Activated T-cell treated with anti-CD3 and anti-CD28 coated beads, Interleukin-2, amount 50 U/mL, for 72 hours (primary cell): ENCODE measurements at places on chromosomes 12 and 14. TPM values are rescaled to one million over a fixed set of nuclear protein-coding genes. Genes with fewer than 3 reads are reported as not detected.

GRCh38 chr12:28750946-28751685 lies 398.0 kb upstream of the FAR2 start:
- DNase-seq = no peak

PLEKHH1 gene
- total RNA-seq = 1.2 TPM

DNA sequence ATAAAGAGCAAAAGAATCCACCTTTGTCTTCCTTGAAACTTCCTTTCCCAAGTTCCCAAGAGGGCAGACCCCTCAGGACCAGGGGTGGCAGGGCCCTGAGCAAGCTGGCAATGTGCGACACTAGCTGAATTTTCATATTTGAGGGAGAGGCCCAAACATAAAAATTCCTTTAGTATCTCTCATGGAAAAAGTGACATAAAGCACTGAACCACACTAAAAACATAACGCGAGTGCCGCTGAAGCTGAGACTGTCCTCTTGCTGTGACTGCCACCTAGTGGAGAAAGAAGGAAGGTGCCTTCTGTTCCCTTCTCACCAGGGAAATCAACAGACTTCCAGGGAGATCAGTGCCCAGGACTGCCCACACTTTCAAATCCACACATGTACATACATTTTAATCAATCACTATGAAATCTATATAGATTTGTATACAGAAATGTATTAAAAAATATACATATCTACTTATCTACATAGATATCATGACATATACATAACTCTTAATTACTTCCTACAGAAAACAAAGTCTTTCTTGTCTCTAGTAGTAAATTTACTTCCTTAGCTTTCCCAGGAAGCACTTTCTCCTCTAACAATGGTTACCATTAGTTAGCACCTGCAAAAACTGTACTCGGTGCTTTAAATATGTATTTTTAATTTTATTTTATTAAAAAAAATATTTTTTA lies 53.8 kb downstream of the SSH1 start:
- peak; percentile 69 for DNase-seq

FSCB gene
- not detected for total RNA-seq

DIO3 gene
- total RNA-seq = not detected

DNA sequence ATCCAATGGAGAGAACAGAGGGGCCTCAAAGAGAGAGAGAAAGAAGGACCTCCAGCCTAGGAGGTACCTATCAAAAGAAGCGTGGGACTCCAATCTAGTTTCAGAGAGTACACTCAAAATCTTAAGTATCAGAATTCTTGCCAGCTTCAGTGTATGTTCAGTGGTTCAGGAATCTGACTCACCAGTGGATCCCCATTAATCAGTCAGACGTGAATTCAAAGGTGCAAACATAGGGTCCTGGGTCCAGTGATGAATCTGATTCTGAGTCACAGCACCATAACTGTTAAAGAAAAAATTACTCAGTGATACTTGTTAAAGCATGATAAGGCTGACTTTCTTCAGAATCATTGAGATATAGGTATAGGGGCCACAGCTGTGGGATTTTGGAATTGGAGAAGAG lies 33.2 kb downstream of the ETNK1 start:
- peak; percentile 47 for DNase-seq

DNA sequence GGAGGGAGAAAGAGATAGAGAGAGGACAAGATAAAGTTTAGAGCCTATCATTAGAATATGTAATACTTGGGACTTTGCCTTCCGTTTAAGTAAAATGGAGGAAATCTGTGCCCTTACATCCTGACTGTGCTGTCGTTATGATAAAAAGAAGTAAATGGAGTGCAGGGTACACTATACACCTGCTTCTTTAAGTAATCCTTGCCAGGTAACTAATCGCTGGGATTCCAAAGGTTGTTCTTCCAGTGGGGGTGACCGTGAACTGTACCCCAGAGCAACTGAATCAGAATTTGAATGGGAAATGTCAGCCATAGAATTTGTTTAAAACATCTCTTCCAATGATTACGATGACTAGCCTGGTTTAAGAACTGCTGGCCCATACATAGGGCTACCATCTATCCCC lies 126.1 kb upstream of the EEA1 start:
- no peak for DNase-seq

GRCh38 chr12:116651089-116651488 lies 86.8 kb downstream of the SPRING1 start:
- no peak for DNase-seq

- DNase-seq = no peak
These were observed 41.1 kb downstream of the ERG28 start for GRCh38 chr14:75619548-75619947.

- DNase-seq = no peak
These were observed 259.0 kb upstream of the G2E3 start for GRCh38 chr14:30299915-30300314.

GRCh38 chr12:26554332-26554731 lies 278.7 kb downstream of the ITPR2 start:
- DNase-seq = no peak

DNA sequence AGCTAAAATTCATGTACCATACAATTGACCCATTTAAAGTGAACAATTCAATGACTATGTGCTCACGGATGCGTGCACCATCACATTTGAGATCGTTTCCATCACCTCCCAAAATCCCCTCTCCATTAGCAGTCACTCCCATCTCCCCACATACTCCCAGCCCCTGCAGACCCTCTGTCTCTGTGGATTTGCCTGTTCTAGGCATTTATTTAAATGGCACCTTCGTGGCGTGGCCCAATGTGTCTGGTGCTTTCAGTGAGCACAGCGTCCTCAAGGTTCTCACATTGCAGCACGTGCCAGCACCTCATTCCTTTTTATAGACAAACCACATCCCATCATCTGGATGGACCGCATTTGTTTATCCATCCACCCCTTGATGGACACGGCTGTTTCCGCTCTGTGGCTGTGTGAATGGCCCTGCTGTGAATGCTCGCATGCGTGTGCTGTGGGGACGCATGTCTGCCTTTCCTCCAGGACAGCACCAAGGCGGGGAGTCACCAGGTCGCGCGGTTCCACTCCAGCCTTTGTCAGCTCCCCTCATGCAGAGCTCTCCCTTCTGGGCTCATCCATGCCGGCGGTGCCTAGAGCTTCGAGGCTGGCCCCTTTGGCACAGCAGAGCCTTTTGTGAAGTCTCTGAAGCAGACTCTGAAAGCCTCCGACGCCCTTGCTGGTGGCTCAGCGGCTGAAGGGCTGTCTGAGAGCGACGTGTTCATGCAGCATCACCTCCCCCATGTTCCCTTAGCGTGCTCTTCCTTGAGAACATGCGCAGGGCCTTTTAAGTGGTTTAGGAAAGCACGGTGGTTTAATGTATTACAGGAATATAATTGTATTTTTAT lies 184.4 kb downstream of the KIF26A start:
- DNase-seq = no peak

DNA sequence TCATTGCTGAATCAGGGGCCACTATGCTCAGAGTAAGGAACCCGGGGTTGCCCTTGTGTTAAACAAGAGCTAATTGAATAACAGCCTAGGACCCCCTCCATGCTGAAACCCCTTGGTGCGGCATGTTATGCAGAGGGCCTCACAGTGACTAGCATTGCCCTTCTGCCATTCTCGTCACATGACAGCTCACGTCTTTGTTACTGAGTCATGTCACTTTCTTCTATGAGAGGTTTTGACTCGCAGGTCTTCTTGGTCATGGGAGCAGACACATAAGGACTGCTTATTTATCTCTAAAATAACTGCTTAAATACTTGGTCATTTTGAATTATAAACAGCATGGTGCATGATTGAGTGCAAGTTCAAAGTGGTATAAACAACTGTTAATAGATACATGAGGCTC lies 24.9 kb downstream of the TCTN1 start:
- no peak for DNase-seq

DNA sequence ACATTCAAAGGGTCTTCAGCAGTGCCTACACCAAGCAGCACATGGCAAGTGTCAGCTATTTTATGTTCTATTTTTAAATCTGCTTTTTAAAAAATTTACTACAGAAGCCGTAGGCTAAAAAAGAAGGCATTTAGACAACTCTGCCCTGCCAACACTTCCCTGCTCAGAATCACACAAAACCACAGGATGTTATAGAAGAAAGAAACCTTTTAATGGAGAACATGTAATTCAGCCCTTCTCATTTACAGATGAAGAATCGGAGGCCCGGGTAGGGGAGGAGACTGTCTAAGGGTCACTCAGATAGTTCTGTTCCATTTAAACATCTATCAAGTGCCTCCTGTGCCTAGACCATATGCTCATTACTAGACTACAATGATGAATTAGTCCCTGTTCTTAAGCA lies 171.8 kb upstream of the NTF3 start:
- no peak for DNase-seq

GRCh38 chr14:92880851-92881250 lies 42.1 kb upstream of the CHGA start:
- DNase-seq = no peak

DNA sequence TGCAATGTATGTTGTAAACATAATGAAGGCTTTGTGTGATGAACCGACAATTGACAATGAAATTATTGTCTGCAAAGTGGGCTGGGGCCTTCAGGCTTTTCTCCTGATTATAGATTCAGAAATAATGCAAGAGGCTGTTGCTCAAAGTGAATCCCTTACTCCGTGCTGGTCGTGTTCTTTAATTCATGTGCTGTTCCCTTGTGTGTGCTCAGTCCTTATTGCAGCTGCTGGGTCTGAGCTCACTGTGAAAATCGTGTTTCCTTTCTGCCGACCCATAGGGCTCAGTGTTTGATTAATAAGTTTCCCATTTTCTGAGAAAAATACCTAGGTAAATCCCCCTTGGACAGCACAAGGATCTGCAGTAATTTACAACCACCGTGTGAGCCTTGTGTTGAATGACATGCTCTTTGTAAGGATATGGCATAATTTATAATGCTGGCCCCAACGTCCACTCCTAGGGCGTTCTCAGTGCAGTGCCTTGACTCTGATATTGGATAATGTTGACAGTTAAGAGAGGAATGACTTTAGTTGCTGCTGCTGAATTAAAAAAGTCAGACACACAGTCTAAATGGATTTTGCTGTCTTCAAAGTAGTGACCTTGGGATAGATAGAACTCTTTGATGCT lies 81.6 kb downstream of the RGS6 start:
- DNase-seq = no peak

ADAM21 gene
- 0.14 TPM for total RNA-seq

PROX2 gene
- total RNA-seq = 0.29 TPM

CLEC4C gene
- total RNA-seq = not detected

- DNase-seq = no peak
These were observed 1.5 kb downstream of the SAMD15 start for GRCh38 chr14:77378701-77379100.

DNA sequence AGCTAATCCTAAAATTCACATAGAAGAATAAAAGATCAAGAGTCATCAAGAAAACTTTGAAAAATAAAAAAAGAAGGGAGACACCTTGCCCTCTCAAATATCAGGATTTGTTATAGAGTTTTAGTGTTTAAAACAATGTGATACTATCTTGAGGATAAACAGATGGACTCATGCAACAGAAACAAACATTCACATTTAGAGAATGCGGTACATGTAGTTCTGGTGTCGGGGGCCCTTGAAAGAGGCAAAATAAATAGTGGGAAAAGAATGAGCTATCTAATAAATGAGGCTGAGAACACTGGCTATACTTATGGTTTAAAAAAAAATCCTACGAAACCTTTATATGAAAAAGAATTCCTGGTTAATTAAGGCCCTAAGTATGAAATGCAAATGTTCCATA lies 127.7 kb downstream of the LLPH start:
- no peak for DNase-seq

B4GALNT3 gene
- 3.7 TPM for total RNA-seq

GRCh38 chr14:22601996-22602395 lies 3.9 kb downstream of the ABHD4 start:
- DNase-seq = no peak

BDKRB1 gene
- not detected for total RNA-seq

DNA sequence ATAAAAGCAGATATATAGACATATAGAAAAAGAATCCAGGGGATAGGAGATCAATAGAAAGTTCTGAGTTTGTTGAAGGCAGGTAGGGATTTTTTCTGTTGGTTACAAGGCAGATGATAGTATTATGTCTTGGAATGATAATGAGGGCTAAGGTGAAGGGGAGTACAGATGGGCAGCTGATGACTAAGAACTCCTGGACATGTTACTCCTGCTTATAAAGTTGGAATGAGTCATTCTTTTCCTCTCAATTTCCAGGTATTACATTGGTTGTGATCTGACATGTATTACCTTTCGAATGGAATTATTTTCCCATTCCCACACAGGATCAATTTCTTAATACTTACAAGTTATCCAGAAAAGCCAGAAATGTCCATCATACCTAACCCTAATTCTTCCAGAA lies 545.2 kb upstream of the MGAT4C start:
- DNase-seq = no peak

- DNase-seq = no peak
These were observed 219.2 kb upstream of the TBX3 start for GRCh38 chr12:114903083-114903691.

- DNase-seq = no peak
These were observed 16.6 kb downstream of the PITPNM2 start for GRCh38 chr12:123134271-123134671.

DNA sequence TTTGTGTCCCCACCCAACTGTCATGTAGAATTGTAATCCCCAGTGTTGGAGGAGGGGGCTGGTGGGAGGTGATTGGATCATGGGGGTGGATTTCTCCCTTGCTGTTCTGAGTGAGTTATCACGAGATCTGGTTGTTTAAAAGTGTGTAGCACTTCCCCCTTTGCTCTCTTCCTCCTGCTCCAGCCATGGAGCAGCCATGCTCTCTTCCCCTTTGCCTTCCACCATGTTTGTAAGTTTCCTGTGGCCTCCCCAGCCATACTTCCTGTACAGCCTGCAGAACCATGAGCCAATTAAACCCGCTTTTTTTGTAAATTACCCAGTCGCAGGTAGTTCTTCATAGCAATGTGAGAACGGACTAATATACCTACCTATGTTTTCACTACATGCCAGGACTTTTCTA lies 2.6 kb upstream of the POC1B start:
- DNase-seq = no peak

- no peak for DNase-seq
These were observed 694.3 kb upstream of the MGAT4C start for GRCh38 chr12:86950444-86950843.

KRT2 gene
- total RNA-seq = not detected

CPNE8 gene
- 3.5 TPM for total RNA-seq

DNA sequence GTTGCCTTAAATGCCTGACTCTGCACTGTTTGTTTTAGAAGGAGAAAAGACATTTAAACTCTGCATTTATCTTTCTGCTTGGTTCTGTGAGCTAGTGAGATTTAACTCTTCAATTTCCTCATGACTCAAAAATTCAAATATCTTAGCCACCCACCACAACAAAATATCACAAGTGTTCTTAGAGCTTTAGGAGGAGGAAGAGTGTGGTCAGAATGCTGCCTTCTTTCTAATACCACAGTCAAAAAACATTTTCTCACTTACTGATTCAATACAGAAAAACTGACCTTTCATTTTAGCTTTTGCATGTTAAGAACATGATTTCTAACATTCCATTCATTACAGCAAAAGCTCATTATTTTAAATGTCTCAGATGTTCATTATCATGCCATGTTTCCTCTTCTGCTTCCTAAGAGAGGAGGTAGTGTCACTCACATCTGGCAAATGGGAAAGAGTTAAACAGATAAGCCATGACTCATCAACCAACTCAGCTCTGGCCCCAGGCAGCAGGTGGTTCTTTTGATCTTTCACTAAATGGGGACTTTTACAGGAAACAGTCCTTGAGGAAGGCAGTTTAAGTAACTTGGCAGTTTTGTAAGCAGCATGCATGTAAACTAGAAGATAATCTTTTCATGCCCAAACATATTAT lies 56.4 kb upstream of the RNU6-8 start:
- peak; percentile 18 for DNase-seq

WIF1 gene
- total RNA-seq = 0.22 TPM
